Fibroblast of the aortic adventitia (primary cell): ENCODE measurements at places on chromosomes 5 and 9. TPM values are rescaled to one million over a fixed set of nuclear protein-coding genes. Genes with fewer than 3 reads are reported as not detected.

ARHGEF37 gene
- total RNA-seq = 2.6 and 2.7 TPM in 2 replicates

TNFSF8 gene
- not detected in 2 replicates for total RNA-seq

LRRC14B gene
- not detected in 2 replicates for total RNA-seq

MEGF10 gene
- total RNA-seq = not detected in 2 replicates

C9 gene
- not detected in 2 replicates for total RNA-seq

RHOBTB3 gene
- total RNA-seq = 82.2 and 86.9 TPM in 2 replicates

SLC34A1 gene
- not detected in 2 replicates for total RNA-seq

DNAH5 gene
- under 0.01 and 0.18 TPM in 2 replicates for total RNA-seq

MEIKIN gene
- not detected in 2 replicates for total RNA-seq

ST8SIA4 gene
- 0.25 and 0.54 TPM in 2 replicates for total RNA-seq

SPINK13 gene
- total RNA-seq = not detected in 2 replicates

ACOT12 gene
- total RNA-seq = 0.27 TPM in 1 of 2 replicates, not detected in the other

MRPS2 gene
- total RNA-seq = 5.5 and 21.4 TPM in 2 replicates

IFNA2 gene
- total RNA-seq = not detected in 2 replicates

LMX1B gene
- total RNA-seq = not detected in 2 replicates
